Neural progenitor cell (in vitro differentiated cells): ENCODE measurements at places on chromosomes 11 and 22. TPM values are rescaled to one million over a fixed set of nuclear protein-coding genes. Genes with fewer than 3 reads are reported as not detected.

The HEPHL1 gene
- total RNA-seq: 0.02 TPM in 1 of 2 replicates, not detected in the other

The ZNF214 gene
- 13.2 and 19.6 TPM in 2 replicates for total RNA-seq

The OR8D1 gene
- not detected in 2 replicates for total RNA-seq

The POU2AF3 gene
- total RNA-seq: 0.59 and 2.1 TPM in 2 replicates

The SMTN gene
- 14.1 and 24.0 TPM in 2 replicates for total RNA-seq

The PATE2 gene
- 0.24 TPM in 1 of 2 replicates, not detected in the other for total RNA-seq
